ENCODE measurements at places on chromosomes 3 and 15.

- no peak for DNase-seq
Observed at GRCh38 chr3:114721864-114722263, 425.2 kb downstream of the ZBTB20 start.

- no peak for DNase-seq
Observed at GRCh38 chr15:95647531-95648277, 682.8 kb upstream of the NR2F2 start.

- no peak for DNase-seq
Observed at GRCh38 chr3:128610451-128611070, 40.1 kb downstream of the RPN1 start.

DNA sequence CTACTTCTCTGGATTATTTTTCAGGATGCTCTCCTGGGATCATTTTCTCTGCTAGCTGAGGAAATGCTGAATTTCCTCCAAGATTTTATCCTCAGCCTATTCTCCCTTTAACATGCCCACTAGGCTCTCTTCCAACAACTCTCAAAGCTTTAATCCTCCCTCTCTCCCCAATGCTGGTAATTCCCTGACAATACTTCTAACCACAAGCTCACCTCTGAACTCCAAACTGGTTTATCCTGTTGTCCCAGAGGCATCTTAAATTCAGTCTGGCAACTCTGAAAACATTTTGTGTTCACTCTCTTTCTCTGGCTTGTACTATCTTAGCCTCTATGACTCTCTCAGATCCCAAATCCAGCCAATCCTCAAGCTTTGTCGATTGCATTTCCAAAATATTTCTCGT, 490.3 kb downstream of the MECOM start:
- no peak for DNase-seq

DNA sequence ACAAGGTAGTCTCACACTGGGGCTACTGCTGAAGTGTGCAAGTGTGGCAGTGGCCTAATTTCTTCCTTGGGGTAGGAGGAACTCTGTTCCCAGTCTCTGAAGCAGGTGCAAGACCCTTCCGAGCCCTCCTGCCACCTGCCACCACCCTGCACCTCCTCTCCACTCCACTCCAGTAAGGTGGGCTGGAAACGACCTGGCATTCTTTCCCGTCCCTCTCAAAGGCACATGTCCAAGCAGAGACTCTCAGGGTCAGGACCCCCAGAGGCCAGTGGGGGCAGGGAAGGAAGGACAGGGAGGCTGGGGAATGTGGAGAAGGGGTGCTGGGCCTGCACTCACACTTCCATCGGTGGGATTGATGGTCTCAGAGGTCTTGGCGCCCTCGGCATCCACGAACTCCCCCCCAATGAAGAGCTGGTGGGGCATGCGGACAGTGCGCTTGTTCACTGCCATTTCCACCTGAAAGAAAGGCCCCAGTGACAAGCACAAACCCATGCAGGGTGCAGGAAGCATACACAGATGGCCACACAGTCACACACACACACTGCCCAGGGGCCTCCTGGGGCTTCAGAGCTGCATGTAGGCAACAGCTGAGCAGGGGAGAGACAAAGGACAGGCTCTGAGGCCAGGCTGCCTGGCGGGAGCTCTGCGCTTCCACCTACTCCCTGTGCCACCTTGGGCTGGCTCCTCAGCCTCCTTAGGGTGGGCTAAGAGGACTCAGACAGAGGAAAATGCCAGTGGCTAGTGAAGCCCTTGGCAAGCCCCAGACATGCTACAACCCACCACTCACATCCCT, 43.8 kb downstream of the ALDH1L1 start:
- DNase-seq: no peak

- no peak for DNase-seq
Observed at GRCh38 chr3:59542276-59542675, 492.5 kb upstream of the CFAP20DC start.

DNA sequence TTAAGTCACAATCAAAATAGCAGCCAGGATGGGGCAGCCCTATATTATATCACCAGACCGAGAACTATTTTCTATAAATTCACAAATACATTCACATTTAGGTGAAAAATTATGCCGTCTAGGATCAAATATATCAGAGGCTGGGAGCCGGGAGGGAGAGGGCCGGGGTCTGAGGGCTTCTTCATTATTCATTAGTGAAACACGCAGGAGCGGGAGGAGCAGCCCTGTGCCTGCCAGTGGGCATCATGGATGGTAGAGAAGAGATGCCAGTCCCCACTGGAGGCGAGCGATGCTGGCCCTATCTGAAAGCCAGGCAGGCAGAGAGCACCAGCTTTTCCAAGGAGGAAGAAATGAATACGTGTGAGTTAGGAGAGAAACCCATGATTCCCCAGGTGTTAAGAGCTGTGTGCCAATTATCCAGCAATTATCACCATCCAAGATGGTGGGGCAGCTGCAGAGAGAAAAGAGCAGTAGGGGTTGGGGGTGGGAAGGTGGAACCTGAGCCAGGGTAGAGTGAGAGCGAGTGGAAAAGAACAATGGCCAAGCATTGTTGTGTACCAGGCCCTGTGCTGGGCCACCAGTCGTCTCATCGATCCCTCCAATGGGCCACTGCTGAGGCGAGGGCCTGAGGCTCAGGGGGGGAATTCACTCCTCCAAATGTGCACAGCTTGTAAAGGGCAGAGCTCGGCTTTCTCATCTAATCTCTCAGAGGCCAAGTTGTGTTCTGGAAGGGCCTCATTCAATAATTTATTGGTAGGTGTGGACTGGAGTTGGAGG, 261.3 kb upstream of the TLE3 start:
- DNase-seq: no peak

GRCh38 chr15:99306694-99307338, 55.5 kb downstream of the LRRC28 start:
- no peak for DNase-seq

- no peak for DNase-seq
Observed at GRCh38 chr3:148998715-148999423, 7.5 kb downstream of the GYG1 start.

GRCh38 chr15:74182131-74182530, 8.6 kb downstream of the ISLR start:
- no peak for DNase-seq

DNA sequence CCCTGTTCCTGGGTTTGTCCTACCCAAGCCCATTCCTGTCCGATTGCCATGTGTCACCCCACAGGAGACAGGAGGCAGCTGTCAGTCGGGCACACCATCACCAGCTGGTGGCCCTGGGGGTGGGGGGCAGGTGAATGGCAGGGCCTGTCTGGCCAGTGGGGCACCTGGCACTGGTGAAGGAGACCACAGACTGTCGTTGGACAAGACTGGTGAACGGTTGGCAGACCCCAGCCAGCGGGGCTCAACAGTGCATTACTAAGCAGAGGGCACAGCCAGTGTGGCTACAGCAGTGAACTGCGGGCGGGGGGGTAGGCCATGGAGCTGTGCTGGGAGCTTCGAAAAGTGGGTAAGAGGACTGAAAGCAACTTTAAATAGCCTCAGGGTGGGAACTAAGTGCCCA, 2.1 kb downstream of the SEMA7A start:
- DNase-seq: no peak

DNA sequence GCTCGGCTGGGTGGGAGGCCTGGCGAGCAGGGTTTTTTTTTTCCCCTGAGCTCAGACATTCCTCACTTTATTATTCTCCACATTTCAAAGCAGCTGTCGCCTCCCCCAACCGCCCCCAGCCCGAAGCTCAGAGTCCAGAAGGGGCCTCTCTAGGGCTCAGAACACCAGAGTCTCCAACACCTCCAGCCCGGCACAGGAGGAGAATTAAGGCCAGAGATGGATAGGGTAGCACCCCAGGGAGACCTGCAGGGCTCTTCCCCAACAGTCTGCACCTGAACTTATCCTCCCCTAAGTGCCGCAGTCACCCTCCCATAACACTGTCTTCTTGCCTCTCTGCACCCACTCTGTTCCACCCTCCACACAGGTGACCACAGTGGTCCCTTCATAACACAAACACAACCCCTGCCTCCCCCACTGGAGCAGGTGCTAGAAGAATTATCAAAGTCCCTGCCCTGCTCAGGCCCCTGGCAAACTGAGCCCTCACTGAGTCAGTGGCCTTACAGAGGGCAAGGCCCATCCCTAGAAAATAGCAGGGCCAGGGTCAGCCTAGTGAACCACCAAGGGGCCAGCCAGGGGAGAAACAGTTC, 14.1 kb downstream of the MYL3 start:
- no peak for DNase-seq

GRCh38 chr3:142976621-142977398, 13.3 kb upstream of the PAQR9 start:
- no peak for DNase-seq
